Upper lobe of right lung (tissue), 1 donor: ENCODE measurements at places on chromosomes 4 and X. TPM values are rescaled to one million over a fixed set of nuclear protein-coding genes. Genes with fewer than 3 reads are reported as not detected.

Gene ADAD1
- not detected for total RNA-seq

Gene ASMT
- not detected for total RNA-seq

Gene MED28
- 50.0 TPM for total RNA-seq

Gene NAA15
- total RNA-seq, result 38.5 TPM

Gene BST1
- 11.0 TPM for total RNA-seq

Gene RPL39
- total RNA-seq, result 1,275 TPM

DNA sequence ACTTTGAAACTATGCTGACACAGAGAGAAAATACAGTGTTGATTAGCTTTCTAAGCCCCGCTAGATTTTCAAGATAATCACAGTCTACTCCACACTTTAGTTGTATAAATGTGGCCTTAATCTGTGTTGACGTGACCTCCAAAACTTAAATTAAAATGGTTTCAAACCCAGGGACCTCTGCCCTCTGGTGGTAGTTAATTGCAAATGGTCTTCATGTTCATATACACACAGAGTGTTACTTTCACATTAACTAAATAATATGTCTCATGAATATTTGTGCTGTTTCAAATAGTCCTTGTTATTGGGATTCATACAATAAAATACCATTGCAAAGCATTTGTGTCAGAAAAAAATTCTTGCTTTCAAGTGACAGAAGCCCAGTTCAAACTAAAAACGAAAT lies 64.3 kb downstream of the TASL start:
- H3K36me3 ChIP-seq, result no peaks in the 10 kb centered on the region
- H3K27ac ChIP-seq, result no peak overlapping the region
- H3K4me1 ChIP-seq, result no peaks in the 10 kb centered on the region
- no peaks in the 10 kb centered on the region for H3K27me3 ChIP-seq

GRCh38 chr4:62531731-62532130 lies 1331.6 kb downstream of the ADGRL3 start:
- no peak overlapping the region for H3K4me3 ChIP-seq
- no peak for DNase-seq
- H3K27ac ChIP-seq, result no peak overlapping the region
- H3K36me3 ChIP-seq, result no peaks in the 10 kb centered on the region
- H3K4me1 ChIP-seq, result no peaks in the 10 kb centered on the region

DNA sequence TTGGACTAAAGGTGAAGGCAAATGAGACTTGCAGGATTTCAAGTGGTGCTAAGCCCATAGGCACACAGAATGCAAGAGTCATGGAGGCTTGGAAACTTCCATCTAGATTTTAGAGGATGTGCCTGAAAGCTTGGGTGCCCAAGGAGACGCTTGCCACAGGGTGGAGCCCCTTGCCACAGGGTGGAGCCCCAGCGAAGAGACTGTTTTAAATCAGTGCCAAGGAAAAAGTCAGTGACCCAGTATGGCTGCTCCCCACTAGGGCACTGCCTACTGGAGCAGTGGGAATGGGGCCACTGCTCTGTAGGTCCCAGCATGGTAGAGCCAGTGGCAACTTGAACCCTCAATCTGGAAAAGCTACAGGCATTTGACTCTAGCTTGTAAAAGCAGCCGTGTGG lies 794.2 kb upstream of the LCORL start:
- H3K4me3 ChIP-seq, result no peak overlapping the region
- no peaks in the 10 kb centered on the region for H3K27me3 ChIP-seq
- no peaks in the 10 kb centered on the region for H3K36me3 ChIP-seq
- DNase-seq, result no peak
- H3K27ac ChIP-seq, result no peak overlapping the region
- no peaks in the 10 kb centered on the region for H3K4me1 ChIP-seq

DNA sequence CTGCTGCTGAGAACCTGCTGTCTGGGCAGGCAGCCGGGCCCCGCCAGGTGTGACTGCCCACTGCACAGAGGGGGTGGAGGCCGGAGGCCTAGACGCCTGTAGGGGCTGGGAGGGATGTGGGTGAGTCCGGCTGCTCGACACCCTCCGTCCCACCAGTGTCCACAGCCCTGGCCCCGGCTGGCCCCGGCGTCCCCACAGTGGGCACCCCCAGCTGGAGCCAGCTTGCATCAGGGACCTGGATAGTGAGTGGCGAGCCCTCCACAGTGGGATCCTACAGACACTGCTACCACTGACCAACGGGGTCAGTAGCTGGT lies 34.7 kb upstream of the SPON2 start:
- peak; percentile 58 for DNase-seq
- H3K27ac ChIP-seq, result no peak overlapping the region
- H3K4me1 ChIP-seq, result peaks cover 52% of the 10 kb centered on the region
- H3K36me3 ChIP-seq, result peaks cover 17% of the 10 kb centered on the region

DNA sequence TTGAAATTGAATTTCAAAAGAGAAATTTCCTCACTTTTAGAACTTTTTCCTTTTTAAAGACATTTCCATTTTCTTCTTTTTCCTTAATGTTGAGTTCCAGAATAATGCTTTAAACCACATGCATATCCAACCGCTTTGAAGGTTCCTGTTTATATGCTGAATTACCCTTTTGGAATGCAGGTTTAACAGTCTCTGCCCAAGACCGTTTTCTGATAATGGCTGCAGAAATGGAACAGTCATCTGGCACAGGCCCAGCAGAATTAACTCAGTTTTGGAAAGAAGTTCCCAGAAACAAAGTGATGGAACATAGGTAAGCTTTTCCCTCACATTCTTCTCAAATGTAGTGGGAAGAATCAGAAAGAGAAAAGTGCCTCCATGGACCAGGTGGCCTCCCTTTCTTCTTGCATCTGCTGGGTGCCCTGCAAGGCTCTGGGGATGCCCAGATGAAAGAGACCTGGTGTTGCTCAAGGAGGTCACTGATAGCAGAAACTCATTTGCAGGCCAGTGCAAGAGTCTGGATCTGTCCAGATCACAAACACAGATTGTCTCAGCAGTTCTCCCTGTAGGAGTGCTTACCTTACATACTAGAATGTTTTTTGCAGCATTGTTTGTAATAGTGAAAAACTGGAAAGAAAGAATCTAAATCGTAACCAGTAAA lies 42.9 kb downstream of the MOSPD2 start:
- peaks cover 26% of the 10 kb centered on the region for H3K36me3 ChIP-seq
- no peak overlapping the region for H3K27ac ChIP-seq
- no peaks in the 10 kb centered on the region for H3K4me1 ChIP-seq
- no peaks in the 10 kb centered on the region for H3K27me3 ChIP-seq
- H3K4me3 ChIP-seq, result no peak overlapping the region
- DNase-seq, result no peak

DNA sequence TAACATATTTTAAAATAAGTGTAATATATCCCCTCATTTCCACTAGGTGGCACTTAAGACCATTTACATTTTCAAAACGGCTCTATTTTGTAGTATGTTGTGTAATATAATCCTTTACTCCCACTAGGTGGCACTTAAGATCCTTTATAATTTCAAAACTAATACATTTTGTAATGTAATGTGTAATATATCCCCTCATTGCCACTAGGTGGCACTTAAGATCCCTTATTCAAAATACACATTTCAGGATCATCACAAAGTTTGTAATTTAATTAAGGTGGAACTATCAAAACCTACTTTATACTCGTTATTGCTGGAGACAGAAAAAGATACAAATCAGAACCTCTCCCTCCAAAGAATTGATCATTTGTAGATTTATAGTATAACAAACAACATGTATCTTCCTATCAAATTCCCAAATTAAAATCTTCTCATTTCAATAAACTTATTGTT lies 132.5 kb downstream of the ARHGAP6 start:
- no peaks in the 10 kb centered on the region for H3K36me3 ChIP-seq
- H3K27me3 ChIP-seq, result no peaks in the 10 kb centered on the region
- H3K4me1 ChIP-seq, result no peaks in the 10 kb centered on the region
- H3K4me3 ChIP-seq, result no peak overlapping the region
- H3K27ac ChIP-seq, result no peak overlapping the region

DNA sequence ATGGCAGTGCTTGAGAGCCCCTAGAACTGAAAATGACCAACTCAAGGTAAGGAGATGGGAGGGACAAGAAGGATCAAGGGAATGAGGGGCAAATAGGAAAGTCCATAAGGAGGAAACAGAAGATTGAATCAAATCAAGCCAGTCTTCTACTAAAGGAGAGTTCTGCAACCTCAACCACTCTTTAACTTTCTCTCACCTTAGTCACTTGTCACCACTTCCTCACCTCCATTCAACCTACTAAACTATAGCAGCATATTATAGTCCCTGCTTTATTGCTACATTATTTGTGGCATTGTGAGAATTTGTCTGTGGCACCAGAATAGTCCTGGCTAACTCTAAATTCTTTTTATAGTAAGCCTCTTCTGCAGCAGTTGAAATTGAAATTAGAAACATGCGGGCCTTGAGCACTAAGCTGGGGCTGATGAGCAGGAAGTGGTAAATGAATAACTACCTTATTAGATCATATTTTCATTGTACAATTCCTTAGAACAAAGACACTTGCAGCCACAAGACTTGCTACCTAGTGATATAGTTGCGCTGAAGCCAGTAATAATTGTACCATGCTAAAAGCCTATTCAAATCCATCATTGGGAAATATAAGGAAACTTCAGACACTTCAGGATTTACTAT lies 336.9 kb downstream of the ZNF674 start:
- H3K27me3 ChIP-seq, result no peaks in the 10 kb centered on the region
- DNase-seq, result no peak
- no peaks in the 10 kb centered on the region for H3K36me3 ChIP-seq
- no peak overlapping the region for H3K27ac ChIP-seq
- no peak overlapping the region for H3K4me3 ChIP-seq

GRCh38 chr4:167290678-167291077 lies 56.4 kb upstream of the SPOCK3 start:
- H3K36me3 ChIP-seq, result no peaks in the 10 kb centered on the region
- H3K4me1 ChIP-seq, result no peaks in the 10 kb centered on the region
- no peak for DNase-seq
- no peaks in the 10 kb centered on the region for H3K27me3 ChIP-seq
- H3K4me3 ChIP-seq, result no peak overlapping the region

DNA sequence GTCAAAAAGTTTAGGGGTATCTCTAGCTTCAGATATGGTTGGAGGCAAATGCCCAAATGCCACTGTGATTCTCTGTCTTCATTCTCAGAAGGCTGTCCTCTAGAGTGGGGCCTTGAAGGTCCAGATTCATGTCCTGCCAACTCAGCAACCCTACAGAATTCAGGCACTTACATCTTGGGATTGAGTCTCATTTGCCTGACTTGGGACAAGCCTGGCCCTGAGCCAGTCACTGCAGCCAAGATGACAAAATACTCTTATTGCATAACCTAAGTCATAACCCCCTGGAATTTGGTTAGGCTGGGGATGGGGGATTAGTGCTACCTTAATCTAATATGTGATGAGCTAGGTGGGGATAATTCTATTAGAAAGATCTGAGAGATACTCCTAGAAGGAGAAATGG lies 100.5 kb downstream of the AREG start:
- H3K4me1 ChIP-seq, result no peaks in the 10 kb centered on the region
- no peaks in the 10 kb centered on the region for H3K36me3 ChIP-seq
- no peak for DNase-seq

DNA sequence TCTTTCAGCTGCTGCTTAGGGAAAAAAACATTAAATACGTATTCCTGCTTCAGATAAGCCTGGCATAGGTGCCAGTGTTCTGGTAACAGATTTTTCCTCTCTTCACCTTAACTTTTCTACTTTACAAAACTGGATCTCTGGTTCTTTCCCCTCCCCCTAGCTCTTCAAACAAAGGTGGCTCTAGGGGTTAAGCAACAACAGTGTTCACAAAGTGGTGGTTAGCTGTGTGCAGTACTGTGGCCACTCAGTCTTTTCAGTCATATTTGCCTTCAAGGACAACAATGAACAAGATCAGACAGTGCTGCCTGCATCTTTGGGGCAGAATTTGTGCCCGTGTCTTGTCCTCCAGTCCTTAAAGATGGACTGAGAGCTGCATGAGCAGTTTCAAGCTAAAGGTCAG lies 15.1 kb upstream of the RGN start:
- no peaks in the 10 kb centered on the region for H3K27me3 ChIP-seq
- DNase-seq, result no peak
- H3K27ac ChIP-seq, result no peak overlapping the region
- H3K4me3 ChIP-seq, result no peak overlapping the region
- H3K36me3 ChIP-seq, result no peaks in the 10 kb centered on the region

DNA sequence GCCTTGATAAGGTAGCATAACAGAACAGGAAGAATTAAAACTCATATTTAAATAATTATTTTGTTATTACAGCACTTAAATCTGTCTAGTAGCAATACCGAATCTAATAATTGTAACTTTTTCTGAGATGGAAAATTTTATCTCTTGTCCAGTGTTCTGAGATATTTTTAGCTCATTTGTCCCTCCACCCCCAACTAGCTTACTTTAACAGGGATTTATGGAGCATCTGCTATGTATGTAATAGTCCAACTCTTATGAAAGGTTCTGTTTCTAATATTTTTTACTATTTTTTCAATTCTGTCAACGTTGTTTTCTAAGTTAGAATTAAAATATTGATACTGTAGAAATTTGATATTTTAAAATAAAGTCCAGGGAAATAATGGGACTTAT lies 38.2 kb upstream of the NUDT6 start:
- no peaks in the 10 kb centered on the region for H3K27me3 ChIP-seq
- no peak for DNase-seq
- H3K36me3 ChIP-seq, result no peaks in the 10 kb centered on the region
- no peak overlapping the region for H3K27ac ChIP-seq

- no peaks in the 10 kb centered on the region for H3K36me3 ChIP-seq
- H3K27me3 ChIP-seq, result no peaks in the 10 kb centered on the region
- H3K4me3 ChIP-seq, result no peak overlapping the region
- H3K4me1 ChIP-seq, result no peaks in the 10 kb centered on the region
- no peak for DNase-seq
These were observed 809 bp upstream of the SLC6A14 start for GRCh38 chrX:116435597-116435996.

- H3K4me1 ChIP-seq, result no peaks in the 10 kb centered on the region
- no peak for DNase-seq
- H3K4me3 ChIP-seq, result no peak overlapping the region
- no peak overlapping the region for H3K27ac ChIP-seq
- no peaks in the 10 kb centered on the region for H3K27me3 ChIP-seq
- no peaks in the 10 kb centered on the region for H3K36me3 ChIP-seq
These were observed 147.2 kb upstream of the DKK2 start for GRCh38 chr4:107183155-107183774.

DNA sequence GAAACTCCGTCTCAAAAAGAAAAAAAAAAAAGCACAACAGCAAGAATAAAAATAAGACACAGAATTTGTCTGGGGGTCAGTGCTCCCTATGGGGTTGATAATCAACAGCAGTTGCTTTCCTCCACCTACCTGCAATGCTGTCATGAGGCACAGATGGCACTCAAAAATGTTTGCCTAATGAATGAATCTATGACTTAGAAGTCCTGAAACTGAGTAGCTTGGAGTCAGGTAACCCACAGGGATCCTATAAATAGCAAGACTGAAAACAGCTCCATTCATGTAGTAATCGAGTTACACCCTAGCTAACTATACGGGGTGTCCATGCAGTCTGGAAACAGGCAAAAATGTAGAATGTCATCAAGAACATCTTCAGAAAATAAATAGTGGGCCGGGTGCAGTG lies 19.8 kb upstream of the DDX3X start:
- H3K36me3 ChIP-seq, result no peaks in the 10 kb centered on the region
- no peak overlapping the region for H3K4me3 ChIP-seq
- DNase-seq, result no peak
- no peak overlapping the region for H3K27ac ChIP-seq
